Activated T-helper 1 cell treated with anti-CD3 and anti-CD28 coated beads, Interleukin-2, amount 50 U/mL, for 16 hours (primary cell): ENCODE measurements at places on chromosomes 7 and 10.

GRCh38 chr10:6694447-6695140 is 114.5 kb upstream of the PRKCQ start:
- DNase-seq: no peak

DNA sequence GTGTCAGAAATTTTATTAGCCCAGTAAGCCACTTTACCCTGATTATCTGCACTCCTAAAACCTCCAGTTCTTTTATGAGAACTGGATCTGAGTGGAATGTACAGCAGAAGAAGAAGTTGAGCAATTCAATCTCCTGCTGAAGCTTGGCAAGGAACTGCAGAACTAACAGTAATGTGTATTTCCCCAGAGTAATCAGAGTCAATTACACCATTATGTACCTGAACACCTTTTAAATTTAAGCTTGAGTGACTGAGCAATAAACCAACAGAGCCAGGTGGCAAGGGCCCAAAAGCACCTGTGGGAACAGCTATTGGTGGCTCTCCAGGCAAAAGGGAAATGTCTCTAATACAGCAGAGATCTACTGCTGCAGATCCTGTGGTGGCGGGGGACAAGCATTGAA is 40.1 kb upstream of the AKR1C2 start:
- no peak for DNase-seq

GRCh38 chr7:80725181-80725611 is 86.8 kb downstream of the CD36 start:
- DNase-seq: no peak

DNA sequence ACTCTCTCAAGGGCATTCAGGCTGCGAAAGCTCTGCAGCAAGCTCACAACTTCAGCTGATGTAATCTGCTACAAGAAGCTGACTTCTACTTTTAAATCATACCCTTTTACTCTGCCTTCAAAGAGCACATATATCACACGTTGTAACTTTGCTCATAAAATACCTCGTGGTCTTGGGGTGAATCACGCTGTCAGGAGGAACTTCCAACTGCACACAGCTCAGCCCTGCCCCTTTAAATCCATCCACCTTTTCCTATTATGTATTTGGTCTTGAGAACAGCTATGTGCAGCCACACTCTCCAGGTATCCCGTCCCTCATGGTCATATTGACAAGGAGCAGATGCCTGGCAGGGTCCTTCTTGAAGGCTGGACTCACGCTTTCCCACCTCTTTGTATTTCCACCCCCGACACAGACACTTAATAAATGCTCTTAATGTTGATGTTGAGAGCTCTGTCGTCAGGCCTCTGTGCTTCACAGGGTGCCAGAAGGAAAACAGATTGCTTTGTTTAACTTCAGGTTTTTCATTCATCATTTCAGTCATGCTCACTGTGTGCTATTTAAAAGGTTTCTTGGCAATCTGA is 47.6 kb downstream of the ICA1 start:
- no peak for DNase-seq

- no peak for DNase-seq
These were observed 73.5 kb downstream of the SEMA3E start for GRCh38 chr7:83575436-83575835.

- no peak for DNase-seq
These were observed 91.9 kb downstream of the CNTNAP2 start for GRCh38 chr7:146208492-146208891.

DNA sequence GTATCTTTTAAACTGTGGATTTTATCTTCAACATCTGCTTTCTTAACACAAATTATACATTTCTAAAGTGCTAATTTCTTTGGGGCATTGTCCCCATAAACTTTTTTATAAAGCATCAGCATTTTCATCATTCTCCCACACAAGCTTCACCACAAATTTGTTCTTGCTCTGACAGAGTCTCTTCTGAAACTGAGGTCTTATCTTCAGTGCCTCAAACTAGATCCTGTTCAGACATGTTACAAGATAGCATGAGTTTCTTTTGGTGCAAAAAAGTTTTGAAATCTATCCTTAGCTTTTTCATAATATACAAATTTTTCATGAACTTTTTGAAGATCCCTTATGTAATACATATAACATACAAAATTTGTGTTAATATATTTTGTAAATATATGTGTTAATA is 346.6 kb downstream of the IPMK start:
- DNase-seq: no peak

GRCh38 chr7:134366481-134366880 is 49.8 kb upstream of the SLC35B4 start:
- no peak for DNase-seq

GRCh38 chr10:35025916-35026315 is 64.2 kb downstream of the CUL2 start:
- no peak for DNase-seq

DNA sequence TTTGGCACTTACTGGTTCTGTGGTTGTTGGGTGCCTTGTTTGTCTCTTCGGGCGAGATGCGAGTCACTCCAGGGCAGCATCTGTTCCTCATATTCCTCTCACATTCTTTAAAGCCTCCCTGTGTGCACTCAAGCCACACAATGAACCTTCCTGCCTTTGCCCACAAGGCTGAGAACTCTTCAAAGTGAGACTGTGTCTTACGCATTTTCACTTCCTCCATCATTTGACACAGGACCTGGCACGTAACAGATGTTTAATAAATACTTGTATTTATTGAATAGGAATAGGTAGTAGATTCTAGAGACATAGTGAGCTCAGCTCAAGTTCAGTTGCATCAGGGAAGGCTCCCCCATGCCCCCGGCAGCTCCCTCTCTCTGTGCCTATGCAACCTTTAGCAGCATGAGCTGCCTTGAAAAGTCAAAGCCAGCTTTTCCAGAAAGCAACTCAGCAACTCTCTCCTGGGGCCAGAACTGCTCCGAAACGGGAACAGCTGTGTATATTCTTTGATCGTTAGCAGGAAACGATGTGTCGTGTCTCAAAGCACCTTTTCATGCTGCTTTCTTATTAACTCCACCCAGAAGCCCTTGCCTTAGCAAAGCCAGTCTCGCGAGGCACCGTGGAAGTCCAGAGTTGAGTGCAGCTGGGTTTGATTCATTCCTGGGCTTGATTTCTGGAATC is 97.5 kb downstream of the PFKFB3 start:
- DNase-seq: no peak

DNA sequence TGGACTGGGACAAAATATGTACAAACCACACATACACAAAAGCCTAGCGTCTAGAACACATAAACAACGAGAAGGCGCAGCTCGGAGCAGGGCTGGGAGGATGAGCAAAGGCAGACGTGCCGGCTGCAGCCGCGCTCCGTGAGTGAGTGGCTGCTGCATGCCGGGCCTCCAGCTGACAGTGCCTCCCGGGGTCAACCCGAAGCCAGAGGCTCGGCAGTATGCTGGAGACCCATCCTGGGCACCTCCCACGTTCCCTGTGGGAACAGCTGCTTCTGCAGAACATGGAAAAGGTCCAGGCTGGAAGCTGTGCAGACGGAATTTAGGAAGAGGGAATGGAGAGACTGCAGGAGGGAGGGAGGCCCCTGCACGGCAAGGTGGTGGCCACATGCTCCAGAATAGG is 3.6 kb upstream of the GPR146 start:
- DNase-seq: no peak

DNA sequence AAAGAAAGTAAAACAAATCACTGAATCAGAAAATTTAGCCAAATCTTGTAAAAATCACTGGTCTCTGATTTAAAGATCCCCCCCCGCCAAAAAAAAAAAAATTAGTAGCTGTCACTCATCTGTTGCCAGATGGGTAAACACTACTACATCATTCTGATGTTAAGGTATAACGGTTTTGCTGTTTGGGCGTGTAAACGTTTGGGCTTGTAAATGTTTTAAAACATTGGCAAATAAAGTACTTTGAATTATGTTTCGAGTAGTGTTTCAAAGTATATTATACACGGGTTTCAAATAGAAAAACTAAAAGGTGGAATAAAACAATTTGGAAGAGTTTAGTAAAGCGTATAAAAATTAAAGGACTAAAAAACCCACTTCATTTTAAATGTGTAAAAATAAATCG is 1.5 kb downstream of the TMEM229A start:
- no peak for DNase-seq

- no peak for DNase-seq
These were observed 124.4 kb upstream of the FGFR2 start for GRCh38 chr10:121722665-121723064.

- no peak for DNase-seq
These were observed 102.9 kb downstream of the TAX1BP1 start for GRCh38 chr7:27842851-27843250.

- DNase-seq: no peak
These were observed 16.1 kb downstream of the KMT2C start for GRCh38 chr7:152419473-152420429.

DNA sequence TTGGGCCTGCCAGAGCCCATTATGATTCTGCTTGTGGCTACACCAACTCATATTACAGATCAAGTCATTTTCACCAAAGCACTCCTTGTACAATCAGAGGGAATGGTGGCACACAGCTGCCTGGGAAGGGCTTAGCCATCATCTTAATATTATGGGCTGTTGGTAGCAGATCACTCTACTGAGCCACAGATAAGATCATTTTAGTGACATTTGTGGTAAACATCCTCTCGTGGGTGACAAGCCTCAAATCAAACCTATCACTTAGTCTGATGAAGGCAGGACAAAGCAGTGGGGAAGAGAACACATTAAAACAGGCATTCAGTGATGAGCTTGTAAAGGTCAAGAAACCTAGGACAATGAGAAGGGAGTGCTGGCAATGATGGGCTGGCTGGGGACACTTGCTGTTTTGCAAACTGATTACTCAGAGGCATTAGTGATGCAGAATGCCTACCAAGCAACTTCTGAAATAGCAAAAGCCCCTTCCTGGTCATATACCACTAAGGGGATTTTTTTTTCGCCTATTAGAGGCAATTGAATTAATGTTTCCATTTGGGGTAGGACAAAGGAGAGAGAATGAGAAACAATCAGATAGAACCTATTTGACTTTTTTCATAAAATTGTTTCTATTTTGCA is 137.5 kb upstream of the WDR11 start:
- DNase-seq: no peak

GRCh38 chr10:24790599-24790998 is 66.9 kb upstream of the ARHGAP21 start:
- no peak for DNase-seq

- DNase-seq: no peak
These were observed 148.8 kb upstream of the VWC2 start for GRCh38 chr7:49624611-49625010.

DNA sequence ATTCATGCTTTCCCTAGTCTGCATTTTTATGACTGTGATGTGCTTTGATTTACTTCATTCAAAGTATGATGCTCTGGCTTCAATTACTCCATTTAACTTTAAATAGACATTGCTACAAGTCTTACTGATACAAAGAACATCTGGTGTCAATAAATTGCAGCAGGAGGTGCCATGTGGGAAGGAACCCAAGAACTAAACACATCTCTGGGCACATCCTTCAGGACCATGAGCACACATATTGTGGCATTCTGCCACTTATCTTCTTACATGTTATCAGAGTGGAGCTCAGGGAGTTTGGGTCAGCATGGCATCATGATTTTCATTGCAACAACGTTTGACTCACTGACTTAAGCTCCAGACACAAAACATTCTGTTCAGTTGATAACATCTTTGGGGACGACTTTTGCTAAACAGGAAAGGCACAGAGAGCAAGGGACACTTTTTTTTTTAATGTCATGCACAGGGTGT is 227.0 kb downstream of the DKK1 start:
- DNase-seq: no peak

- DNase-seq: no peak
These were observed 23.0 kb upstream of the ELMO1 start for GRCh38 chr7:37471619-37472018.

DNA sequence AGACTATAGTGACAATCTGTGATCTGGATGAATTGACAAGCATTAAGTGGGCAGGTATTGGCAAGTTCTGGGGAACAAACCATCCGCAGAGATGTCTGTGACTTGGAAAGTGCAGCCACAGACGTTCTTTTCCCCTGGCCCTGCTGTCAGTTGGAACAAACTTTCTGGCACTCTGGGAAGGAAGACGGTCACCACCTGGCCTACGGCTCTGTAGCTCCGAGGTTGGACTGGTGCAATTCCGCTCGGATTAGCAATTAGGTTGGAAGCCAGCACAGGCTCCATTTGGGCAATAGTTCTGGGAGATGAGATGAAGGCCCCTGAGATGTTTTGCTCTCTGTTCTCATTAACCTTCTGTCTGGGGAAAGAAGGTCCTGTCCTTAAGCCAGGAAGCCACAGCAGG is 437.5 kb downstream of the CALN1 start:
- DNase-seq: no peak

GRCh38 chr7:147485660-147486210 is 1104.8 kb upstream of the C7orf33 start:
- no peak for DNase-seq

DNA sequence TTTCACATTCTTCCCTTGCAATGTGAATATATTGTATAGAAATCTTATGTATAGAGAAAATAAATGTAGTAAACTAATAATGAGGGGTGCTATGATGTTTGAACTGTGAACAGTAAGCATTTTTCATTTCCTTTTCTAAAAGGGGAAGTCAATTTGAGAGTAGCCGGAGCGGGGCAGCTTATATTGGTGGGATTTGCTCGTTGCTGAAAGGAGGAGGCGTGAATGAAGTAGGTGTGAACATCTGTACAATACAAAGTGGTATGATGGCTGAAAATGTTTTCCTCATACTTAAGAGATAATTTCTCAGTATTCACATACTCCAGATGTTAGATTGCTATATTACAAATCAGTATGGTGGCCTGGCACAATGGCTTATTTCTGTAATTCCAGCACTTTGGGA is 87.1 kb downstream of the SRI start:
- DNase-seq: no peak

DNA sequence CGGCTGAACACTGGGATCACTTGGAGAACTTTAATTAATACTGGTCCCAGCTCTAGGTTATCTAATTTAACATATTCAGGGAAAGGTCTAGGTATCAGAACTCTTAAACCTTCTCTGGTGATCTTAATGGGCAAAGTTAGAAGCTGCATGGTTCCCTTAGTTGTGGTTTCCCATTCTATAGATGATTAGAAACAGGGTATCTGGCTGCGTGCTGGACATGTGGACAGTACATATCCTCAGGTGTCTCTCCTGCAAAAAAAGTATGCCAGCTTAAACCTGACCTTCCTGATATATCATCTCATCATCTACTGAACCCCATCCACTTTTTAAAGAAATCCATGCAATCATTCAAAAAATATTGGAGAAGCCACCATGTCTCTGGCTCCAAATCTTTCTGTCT is 284.5 kb upstream of the DKK1 start:
- no peak for DNase-seq
